Skeletal muscle cell (primary cell): ENCODE measurements at places on chromosomes 2 and 18.

GRCh38 chr2:179432751-179433150 is 168.1 kb upstream of the SESTD1 start:
- no peak for DNase-seq

DNA sequence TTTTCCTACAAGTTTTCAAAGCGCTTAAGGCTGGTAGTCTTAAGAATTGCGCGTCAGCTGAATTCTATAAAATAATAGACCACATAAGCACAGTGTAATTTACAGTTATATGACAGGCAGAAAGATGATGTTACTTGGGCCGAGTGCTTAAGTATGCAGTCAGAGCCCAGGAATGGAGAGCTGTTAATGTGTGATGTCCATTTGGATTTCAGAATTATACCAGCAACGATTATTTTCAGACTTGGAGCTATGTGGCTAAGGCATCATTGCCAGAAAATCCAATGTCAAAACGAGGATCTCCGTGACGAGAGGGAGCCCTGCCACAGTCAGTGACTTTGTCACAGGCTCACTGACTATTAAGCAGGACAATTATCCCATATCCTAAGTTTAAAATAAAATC is 3.4 kb downstream of the KLF7 start:
- no peak for DNase-seq

- DNase-seq = no peak
Measured at GRCh38 chr2:10691521-10691920, 1.7 kb upstream of the NOL10 start.

DNA sequence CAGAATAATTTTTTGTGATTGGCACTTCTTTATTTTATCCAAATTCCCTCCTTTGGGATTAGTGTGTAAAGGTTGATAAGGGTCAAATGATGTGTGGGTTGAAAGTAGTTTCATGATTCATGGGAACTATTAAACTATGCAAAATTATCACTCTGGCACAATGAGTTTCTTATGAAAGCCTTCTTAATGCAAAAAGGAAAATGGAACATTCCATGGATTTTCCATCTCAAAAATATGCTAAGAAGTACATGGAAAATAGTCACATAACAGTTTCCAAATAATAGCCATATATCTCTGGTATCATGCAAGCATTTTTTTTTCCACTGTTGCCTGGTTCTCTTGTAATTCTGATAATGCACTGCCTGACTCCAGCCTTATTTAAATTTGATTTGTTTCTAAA is 639.7 kb downstream of the NR4A2 start:
- DNase-seq = no peak

- DNase-seq = no peak
Measured at GRCh38 chr2:132549935-132550670, 119.9 kb downstream of the LYPD1 start.

DNA sequence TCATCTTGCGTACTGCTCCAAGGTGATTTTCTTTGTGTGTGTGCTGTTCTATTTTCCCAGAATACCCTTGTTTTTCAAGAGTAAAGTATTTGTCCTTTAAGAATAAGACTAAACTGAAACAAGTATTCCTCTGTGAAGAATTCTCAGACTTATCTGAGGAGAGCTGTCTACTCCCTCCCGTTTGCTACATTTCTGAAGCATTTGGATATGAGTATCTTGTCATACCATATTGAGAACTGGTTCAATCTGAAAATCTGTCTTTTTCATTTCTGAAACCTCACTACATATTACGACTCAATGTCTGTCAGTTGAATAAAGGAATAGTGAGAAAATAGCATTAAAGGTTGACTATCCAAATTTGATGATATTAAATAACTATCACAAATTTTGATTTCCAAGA is 159.4 kb downstream of the PMAIP1 start:
- no peak for DNase-seq

GRCh38 chr2:164523009-164523408 is 98.3 kb downstream of the GRB14 start:
- no peak for DNase-seq
